ENCODE measurements at places on chromosomes 6 and 20.

- DNase-seq, result no peak
Measured at GRCh38 chr6:136127873-136128272, 122.2 kb downstream of the MTFR2 start.

GRCh38 chr6:134515986-134516385, 198.1 kb upstream of the SGK1 start:
- DNase-seq, result no peak

DNA sequence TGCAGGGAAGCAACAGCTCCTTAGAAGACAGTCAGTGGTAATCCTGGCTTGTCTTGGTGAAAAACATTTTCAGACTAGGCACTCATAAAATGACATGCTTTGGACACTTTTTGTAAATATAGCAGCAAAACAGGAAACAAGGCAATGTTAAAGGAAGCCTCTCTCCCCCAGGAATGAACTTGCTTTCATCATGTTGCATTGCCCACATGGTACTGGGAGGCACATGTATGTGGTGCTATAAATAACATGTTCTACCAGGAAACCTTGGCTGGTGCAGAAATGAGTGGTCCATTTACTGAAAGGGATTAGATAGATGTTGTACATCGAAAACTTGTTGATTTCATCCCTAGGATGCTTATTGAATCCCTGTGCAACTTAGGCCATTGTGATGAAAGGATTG, 121.4 kb upstream of the RREB1 start:
- DNase-seq, result peak; percentile 48

DNA sequence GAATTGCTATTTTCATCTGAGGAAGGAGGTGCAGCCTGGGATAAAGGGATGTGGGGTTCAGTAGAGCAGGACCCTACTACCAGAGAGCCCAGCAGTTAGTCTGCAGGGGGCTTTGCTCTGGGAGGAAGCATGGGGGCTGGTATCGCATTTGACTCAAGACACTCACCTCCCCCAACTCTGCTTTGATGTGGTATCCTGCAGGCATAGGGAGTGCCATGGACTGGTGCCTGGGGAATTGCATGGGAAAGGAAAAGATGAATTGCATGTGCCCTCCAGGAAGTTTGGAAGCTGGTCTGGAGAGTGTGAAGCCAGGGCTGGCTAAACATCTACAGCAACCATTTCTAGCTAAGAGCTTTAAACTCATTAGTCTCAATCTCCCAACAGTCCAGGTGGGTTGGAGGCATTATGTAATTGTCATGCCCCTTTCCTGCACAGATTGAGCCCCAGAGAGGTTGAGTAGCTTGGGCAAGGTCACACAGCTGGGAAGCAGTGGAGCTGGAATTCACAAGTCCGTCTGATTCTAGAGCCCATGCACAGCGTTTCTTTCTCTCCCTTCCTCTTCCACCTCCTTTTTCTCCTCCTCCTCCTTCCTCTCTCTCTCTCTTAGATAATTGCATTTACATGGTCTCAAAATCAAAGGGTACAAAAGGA, 26.2 kb upstream of the PNPLA1 start:
- DNase-seq, result no peak

DNA sequence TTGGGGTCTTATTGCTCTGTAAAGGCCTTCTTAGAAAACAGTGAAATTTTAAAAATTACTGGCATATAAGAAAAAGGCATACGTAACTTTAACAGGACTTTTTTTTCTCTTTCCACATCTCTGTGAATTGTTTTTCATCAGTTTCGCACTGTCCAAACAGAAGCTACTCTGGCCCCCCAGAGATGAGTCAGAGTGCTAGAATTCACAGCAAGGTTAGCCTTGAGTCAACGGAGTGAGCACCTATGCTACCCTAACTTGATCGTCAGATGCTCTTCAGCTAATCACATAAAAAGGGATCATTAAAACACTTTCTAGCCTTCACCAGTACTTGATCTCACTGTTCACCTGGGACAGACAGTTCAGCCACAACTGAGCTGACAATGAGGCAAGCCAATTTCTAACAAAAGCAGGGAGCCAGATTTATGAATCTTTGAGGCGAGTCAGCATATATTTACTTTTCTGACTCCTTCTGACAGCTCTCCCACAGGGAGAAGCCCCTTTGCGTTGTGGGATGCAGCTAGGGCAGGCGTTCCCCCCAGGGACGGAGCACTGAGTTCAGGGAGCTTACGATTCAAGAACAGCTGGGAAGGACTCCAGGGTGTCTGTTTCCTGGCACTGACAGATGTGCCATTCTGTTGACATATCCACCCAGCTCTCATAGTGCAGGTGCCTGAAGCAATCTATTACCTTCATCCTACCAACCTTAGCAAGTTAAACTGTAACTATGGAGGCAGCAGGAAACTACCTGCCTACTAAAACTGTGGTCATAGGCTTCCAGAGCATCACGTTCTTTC, 46.4 kb upstream of the SPDEF start:
- no peak for DNase-seq

DNA sequence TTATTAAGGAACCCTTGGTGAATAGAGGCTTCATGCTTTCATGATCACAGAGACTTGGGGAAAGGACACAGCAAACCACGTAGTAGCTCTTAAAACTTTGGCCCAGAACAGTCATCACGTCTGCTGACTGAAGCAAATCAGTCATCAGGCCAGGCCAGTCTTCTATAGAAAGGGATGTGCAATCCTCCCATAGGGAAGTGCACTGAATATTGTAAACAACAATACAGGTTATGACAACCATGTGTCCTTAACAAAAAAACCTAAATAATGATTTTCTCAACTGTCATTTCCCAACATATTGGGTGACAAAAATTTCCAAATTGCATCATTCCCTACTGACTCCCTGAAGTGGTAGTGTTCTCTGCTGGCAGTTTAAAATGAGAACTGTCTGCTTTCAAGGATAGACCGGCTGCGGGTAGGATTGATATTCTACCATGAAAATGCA, 388.2 kb upstream of the CITED2 start:
- peak; percentile 82 for DNase-seq

- peak; percentile 91 for DNase-seq
Measured at GRCh38 chr6:111210194-111210728, 123.0 kb downstream of the SLC16A10 start.

GRCh38 chr6:62393608-62394007, 107.6 kb upstream of the KHDRBS2 start:
- no peak for DNase-seq

DNA sequence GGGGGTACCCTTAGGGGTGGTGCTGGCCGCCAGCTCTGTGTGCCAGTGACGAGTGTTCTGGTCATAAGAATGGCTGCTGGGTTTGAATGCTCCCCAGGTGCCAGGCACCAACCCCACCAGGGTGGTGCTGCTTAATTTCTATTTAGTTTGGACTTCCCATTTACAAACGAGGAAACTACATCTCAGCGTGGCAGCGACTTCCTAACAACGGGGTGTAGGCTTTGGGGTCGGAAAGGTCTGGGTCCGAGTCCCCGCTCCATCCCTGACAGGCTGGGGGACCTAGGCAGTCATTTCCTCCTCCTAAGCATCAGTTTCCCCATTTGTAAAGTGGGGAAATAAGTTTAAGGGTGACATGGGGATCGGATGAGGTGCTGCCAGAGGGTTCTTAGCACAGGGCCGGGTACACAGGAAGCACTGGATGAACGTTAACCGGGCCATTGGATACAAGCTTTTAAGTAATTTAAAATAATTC, 30.3 kb downstream of the CEBPB start:
- DNase-seq, result peak; percentile 33

DNA sequence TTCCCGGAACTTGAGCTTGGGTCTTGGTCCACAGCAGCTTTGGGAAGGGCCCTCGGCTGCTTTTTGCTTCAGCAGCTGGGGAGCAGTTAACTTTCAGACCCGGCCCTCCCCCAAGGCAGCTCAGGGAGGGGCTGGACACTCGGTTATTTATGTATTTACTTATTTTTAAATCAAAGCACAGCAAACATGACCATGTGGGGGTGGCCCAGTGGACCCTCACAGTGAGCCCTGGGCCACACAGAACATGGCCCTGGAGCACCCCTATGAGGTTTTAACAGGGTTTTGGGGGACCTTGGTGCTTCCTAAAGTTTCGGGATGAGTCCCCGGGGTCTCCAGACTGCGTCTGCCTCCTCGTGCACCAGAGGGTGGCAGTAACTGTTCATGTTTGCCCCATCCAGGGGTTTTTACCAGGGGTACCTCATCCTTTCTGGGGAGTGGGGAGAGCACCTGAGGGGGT, 26.6 kb upstream of the NPBWR2 start:
- DNase-seq, result no peak

DNA sequence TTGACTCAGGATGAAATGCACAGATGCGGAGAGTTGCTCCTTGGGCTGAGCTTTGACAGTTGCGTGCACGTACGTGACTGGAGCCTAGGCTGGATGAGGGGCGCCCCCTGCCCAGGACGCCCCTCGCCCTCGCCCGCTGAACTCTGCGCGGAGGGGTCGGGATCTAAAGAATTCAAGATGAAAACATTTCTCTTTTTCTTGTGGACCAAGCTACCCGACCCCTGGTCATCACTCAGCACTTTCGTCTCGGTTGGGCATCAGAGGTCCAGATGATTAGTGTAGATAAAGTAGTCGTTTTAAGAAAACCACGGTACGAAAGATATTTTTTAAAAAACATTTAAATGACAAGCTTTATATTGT, 700 bp downstream of the DTD1 start:
- no peak for DNase-seq

DNA sequence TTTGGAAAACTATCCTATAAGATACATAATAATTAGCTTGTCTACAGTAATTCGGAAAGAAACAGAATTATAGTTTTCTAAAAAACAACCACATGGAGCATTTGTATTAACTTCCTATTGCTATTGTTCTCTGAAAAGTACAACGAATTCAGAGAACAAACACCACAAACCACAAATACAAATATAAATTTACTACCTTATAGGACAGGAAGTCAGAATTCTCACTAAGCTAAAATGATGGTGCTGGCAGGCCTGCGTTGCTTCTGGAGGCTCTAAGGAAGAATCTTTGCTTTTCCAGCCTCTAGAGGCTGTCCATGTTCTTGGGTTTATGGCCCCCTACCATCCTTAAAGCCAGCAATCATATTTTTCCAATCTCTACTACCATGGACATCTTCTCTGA, 173.6 kb upstream of the TCF21 start:
- no peak for DNase-seq

Measured in suppressor macrophage (primary cell).